Dermis blood vessel endothelial cell (primary cell): ENCODE measurements at places on chromosomes 7 and 10.
A peak's percentile ranks its signal among the peaks of the same experiment; 100 is the strongest.

DNA sequence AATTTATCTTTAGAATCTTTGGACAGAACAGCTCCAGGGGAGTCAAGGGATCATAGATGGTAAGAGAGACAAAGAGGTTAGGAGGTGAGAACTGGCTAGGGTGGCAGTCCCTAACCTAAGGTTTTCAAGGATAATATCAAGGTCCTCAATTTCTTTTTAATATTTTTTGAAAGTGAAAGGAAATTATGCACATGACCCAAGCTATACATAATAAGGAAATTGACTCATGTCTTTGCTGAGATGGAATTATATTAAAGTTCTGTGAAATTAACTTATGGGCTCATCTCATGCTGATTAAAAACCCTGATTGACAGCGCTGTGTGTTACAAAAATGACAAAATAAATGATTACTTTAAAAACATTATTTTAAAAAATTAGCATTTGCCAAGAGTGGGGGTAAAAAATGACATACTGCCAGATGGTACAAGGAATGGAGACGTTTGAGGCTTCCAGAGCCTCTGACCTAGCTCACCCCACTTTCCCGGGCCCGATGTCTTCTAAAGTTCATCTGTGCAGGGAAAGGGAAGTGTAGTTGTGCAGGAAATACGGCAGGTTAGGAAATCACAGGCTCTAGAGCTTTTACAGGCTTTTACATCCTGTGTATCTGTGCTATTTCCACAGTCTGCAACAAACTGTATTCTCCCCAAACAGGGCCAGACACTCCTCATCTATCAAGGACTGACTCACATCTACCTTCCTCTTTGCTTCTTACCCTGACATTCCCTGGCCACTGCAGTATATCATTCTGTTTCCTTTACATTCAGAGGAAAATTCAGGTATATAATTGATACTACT lies 185.6 kb upstream of the PRSS58 start:
- DNase-seq = peak; percentile 43

DNA sequence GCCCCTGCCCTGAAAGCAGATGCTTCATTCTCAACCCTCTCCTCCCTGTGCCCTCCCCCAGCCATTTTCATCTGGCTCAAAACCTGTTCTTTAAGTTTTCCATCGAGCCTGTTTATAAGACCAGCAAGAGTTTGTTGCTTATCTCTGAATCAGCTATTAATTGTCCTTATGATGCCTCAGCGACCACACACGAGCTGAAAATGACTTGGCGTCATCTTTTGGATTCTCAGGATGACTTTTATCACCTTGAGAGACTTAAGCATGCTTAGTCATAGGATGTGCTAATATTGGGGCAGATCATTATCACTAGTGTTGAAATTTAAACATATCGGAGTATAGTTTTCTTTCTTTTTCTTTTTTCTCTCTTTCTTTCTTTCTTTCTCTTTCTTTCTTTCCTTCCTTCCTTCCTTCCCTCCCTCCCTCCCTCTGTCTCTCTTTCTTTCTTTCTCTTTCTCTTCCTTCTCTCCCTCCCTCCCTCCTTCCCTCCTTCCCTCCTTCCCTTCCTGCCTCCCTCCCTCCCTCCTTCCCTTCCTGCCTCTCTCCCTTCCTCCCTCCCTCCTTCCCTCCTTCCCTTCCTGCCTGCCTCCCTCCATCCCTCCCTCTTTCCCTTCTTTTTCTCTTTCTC lies 184.5 kb downstream of the PHTF2 start:
- no peak for DNase-seq

GRCh38 chr10:33236916-33237315 lies 97.6 kb downstream of the NRP1 start:
- no peak for DNase-seq

- DNase-seq = no peak
Measured at GRCh38 chr10:126215746-126216631, 172.3 kb downstream of the ADAM12 start.

GRCh38 chr7:96005271-96005670 lies 232.9 kb downstream of the DYNC1I1 start:
- no peak for DNase-seq

DNA sequence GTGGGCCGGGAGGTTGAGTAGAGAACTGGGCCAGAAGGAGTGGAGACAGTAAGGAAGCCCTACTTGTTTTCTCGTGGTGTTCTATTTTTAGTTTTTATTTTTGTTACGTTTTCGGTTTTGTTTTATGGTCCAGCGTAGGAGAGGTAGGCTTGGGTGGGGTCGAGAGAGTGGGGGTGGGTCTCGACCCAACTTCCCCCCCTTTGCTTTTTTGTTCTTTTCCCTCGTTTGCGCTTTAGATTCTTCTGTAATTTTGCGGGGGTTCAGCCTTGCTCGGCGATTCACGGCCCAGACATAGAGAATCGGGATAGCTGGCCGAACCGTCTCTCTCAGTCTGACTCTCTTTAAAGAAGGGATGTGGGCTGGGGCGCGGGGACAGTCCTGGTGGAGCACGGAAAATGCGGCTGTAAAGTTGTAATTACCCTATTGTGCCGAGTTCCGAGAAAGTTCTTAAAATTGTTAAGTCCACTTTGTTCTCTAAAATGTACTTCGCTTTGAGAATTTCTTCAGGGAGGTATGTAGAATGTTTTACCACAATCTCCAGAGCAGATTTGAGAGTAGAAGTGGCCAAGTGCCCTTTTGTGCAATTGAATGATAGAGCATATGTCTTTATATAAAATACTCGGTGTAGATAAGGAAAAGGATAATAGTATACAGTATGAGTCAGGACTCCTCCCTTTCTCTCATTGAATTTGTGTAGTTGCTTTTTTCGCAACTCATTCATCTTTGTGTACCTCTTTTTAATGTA lies 816 bp downstream of the DMTF1 start:
- DNase-seq = peak; percentile 48

DNA sequence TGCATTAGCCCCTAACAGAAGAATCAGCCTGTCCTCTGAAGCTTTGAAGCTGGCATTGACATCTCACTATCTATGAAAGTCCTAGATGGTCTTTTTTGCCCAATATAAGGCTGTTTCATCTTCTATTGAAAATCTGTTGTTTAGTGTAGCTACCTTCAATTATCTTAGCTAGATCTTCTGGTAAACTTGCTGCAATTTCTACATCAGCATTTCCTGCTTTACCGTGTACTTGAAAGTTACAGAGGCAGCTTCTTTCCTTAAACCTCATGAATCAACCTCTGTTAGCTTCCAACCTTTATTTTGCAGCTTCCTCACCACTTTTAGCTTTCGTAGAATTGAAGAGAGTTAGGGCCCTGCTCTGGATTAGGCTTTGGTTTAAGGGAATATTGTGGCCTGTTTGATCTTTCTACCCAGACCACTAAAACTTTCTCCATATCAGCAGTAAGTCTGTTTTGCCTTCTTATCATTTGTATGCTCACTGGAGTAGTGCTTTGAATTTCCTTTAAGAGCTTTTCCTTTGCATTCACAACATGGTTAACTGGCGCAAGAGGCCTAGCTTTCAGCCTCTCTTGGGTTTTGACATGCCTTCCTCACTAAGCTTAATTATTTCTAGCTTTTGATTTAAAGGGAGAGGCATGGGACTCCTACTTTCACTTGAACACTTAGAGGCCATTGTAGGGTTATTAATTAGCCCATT lies 32.5 kb downstream of the ARID5B start:
- DNase-seq = no peak

DNA sequence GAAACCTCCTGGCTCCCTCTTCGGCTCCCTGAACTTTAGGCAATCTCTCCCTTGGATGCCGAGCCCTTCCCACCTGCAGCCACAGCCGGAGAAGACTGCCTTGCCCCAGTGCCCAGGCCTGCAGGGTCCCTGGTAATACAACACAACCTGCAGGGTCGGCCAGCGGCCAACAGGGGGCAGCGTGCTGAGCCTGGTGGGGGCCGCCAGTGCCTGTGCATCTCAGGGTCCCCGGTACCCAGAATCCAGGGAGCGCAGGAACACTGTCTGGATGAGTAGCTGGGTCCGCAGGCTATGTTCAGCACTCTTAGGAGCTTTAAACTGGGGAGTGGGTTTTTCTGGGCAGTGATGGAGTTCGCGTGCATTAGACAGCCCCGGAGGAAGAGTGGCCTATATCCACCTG lies 17.5 kb upstream of the C10orf71 start:
- no peak for DNase-seq

DNA sequence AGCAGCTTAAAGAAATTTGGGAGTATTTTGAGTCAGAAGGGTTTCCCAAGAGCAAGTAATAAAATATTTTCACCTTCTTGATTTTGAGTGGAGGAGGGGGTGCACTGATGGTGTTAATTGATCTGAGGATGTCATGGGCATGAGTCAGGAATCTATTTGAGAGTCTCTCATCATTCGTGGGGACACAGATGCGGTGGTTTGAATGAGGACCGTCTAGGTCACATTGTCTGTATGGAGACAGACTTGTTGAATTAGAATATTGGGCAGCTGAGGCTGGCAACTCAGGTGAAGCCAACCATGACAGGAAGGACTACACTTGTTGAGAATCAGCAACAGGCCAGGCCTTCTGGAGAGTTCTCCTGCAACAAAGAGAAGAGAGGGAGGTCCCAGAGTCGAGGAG lies 127.0 kb downstream of the INSYN2A start:
- DNase-seq = no peak

- no peak for DNase-seq
Measured at GRCh38 chr7:93751421-93751820, 139.1 kb downstream of the TFPI2 start.

DNA sequence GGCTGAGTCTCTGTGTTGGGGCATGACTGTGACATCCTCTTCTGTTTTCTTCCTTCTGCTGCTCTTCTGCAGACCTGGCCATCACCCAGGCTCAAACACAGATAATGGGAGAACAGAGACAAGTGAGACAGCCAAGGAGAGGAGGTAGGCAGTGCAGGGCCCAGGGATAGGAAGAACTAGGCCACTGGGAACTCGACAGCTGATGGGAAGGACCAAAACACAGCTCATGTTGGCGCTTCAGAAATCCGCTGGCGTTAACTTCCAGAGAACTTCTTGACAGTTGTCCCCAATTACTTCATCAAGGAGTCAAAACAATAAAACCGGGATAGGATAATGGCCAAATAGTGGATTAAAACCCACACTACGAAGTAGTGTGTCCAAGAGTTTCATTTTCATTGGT lies 97.0 kb upstream of the PALS2 start:
- no peak for DNase-seq

- no peak for DNase-seq
Measured at GRCh38 chr10:72712136-72712535, 20.2 kb downstream of the MCU start.

DNA sequence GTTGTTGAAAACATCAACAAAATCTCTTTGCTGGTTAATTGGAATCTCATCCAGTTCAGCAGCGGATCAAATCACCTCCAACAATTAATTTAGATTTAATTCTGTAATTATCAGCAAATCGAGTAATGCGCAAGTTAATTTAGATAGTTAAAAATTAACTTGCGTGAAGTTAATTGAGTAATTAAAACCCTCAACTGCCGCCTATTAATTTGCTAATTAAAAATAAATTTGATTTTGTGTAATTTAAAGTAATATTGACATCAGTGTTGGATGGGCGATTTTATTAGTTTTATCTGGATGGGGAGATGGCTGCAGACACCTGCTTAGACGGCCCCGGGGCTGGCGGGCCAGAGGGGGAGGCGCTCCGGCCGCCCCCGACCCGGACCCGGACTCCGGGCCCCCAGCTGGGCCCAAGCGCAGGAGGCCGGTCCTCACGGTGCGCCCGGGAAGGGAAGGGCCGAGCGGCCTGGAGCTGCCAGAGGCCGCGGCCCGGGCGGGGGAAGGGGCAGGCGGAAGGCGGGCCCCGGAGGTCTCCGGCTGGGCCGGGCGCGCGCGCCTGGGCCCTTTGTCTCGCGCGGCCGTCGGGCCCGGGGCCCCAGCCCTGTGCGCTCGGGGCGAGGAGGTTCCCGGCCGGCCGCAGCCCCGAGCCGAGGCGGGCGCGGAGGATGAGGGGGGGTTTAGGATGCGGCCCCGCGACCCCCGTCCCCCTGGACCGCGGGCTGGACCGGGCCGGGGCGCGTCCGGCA lies 3.3 kb upstream of the UNCX start:
- no peak for DNase-seq
